ENCODE measurements at places on chromosomes 7 and 10.
A peak's percentile ranks its signal among the peaks of the same experiment; 100 is the strongest.

GRCh38 chr7:111290419-111290818, 199.5 kb downstream of the LRRN3 start:
- DNase-seq, result peak; percentile 65

DNA sequence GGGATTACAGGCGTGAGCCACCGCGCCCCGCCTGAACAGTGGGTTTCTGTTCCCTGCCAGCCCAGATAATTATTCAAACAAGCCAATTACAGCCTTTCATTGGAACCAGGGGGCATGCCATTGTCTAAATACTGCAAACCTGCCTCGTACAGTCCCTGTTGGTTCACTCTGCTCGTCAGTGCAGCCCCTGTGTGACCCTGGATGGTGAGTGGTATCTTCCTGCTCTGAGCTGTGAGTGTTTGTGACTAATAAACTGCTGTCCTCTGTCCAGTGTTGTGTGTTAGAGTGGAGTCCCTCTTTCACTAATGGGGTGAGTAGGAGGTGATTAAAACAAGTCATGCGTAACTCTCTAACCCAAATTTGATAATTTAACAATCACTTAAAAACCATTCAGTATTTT, 176.5 kb upstream of the FAM3C start:
- DNase-seq, result peak; percentile 64

DNA sequence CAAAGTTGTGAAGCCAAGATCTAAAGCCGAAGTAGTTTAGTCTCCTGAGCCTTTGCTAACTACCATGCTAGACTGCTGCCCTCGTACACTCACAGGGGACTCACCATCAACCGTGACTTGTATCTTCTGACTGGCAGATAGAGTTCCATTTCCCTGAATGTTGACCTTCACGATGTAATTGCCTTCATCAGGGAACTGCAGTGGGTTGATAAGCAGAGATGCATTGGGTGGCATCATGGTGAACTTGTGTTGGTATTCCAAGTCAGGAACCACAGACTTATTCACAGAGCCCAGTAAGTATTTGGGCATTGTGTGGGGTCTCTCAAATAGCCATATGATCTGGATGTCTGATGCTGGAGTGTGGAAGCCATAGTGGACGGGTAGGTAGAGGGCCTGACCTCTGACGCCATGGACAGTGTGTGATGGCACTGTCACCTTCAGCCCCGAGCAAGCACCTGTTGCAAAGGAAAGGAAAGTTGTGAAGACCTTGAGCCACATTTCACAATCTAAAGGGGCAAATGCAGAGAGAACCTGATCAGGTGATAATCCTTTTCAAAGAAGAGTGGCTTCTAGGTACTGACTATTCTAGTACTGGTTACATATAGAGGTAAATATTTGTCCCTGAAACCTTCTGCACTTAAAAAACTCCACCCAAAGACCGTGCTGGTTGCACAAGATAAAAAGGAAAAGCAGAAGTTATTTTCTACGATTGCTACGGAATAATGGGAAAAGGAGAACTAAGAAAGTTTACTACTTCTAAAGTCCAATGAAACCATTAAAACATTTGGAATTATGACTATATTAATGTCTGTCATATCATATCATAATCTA, 7.1 kb downstream of the HEPACAM2 start:
- DNase-seq, result no peak

- no peak for DNase-seq
Measured at GRCh38 chr7:93442478-93443224, 131.9 kb downstream of the CALCR start.

DNA sequence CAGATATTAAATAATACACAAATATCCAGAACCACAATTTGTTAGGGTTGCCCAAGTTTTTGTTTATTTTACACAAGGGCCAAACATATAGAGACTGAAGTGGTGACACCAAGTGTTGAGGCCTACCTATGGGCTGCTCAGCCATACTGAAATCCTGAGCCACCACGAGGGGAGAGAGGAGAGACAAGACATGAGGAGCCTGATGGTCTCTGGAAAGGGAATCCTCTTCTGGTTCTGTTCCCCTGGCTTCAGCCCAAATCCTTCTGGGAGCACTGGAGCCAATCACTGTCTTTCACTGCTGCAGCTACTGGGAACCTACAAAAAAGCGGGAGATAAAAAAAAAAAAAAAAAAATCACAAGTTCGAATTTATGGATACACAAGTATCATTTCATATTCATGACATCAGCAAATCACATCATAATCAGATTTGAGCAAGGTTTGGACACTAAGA, 1.9 kb downstream of the SKIDA1 start:
- DNase-seq, result peak; percentile 86

DNA sequence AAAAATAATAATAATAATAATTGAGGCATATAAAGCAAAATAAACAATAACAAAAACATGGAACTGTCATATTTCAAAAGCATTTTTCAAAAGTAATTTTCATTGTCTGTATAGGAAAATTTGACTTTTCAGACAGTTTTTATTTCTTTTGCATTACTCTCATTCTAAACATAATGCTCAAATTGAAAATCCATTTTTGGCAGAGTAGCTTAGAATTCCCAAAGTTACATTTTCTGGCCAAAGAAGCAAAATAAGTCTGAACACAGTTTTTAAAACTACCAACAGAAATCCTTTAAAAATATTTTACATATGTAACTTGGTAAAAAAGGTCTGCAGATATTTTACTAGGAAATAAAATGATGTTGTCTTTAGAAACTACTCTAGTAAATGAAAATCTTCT, 535.4 kb downstream of the ANKRD7 start:
- peak; percentile 8 for DNase-seq

GRCh38 chr10:67385566-67385965, 310.4 kb downstream of the CTNNA3 start:
- DNase-seq, result peak; percentile 2

DNA sequence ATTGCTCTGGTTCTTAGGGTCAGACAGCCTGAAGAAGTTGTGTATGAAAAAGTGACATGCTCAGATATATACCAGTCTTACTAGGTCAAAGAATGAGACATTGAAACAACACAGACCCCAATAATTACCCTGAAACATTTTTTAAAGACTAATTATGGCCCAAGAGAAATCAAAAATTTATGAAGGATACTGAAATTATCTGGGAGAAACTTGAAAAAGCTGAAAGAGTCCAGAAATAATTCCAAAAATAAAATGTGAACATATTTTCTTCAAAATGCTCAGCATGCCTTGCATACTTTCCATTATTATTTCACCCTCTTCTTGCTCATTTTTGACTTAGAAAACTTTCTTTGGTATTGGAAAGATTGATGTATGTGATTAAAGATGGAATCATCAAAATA, 198.9 kb upstream of the CCDC6 start:
- DNase-seq, result no peak

GRCh38 chr10:63713191-63714144, 192.3 kb downstream of the REEP3 start:
- DNase-seq, result peak; percentile 91

DNA sequence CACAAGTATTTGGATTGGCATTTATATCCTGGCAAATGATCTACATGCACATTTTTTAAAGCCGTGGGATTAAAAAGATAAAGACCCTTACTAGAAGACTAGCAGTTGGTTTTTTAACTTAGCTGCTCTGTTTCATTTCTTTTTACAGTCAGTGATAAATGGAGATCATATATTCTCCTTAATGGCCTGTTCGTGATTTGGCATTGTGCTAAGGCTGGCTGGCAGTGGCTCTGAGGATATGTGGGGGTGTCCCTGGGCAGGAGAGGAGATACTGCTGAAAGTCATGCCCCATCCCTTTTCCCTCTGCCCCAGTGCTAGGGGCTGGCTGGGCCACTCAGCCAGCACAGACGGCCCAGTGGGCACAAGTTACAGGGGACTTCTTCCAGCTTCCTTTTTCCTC, 341.7 kb downstream of the PRPF18 start:
- no peak for DNase-seq

GRCh38 chr10:64416011-64416410, 894.8 kb downstream of the REEP3 start:
- no peak for DNase-seq

GRCh38 chr10:47244560-47245500, 55.2 kb upstream of the GDF10 start:
- DNase-seq, result no peak

DNA sequence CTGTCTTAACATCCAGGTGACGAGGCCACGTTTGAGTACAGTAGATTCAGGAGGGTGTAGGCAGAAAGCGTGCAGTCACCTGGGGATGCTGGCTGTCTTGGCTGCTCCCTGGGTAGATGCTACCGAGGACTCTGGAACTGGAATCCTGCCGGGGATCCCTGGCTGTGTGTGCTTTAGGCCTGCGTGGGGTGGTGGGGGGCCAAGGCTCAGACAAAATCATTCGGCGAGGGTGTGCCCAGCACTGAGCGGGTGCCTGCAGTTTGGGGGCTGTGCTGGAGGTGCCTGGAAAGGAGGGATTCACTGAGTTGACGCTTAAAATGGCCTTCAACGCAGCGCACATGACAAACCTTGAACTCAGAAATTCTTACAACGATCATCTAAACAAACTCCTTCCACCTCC, 93.5 kb upstream of the PODXL start:
- DNase-seq, result no peak

- peak; percentile 67 for DNase-seq
Measured at GRCh38 chr10:125027871-125028869, 86.2 kb downstream of the ZRANB1 start.

- peak; percentile 89 for DNase-seq
Measured at GRCh38 chr7:79789584-79790345, 336.3 kb upstream of the MAGI2 start.

Measured in eye (tissue), 1 donor.